ENCODE measurements at places on chromosomes 12 and 14. TPM values are rescaled to one million over a fixed set of nuclear protein-coding genes. Genes with fewer than 3 reads are reported as not detected.

GRCh38 chr14:77023001-77023996 lies 5.2 kb downstream of the IRF2BPL start:
- no peak for DNase-seq

DNA sequence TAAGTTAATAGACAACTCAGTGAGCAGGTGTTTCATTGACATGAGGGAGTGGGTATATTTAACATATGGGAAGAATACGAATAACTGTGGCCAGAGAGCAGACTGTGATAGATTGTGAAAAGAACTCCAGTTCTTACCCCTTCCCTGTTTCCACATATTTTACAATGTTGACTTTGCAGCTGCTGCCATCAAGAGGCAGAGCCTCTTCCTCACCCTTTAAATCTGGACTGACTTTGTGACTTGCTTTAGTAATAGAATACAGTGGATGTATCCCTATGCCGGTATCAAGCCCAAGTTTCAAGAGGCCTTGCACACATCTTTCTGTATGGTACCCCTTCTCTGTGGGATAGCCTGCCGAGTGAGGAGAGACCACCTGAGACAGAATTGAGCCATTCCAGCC lies 356.7 kb downstream of the ETNK1 start:
- DNase-seq = no peak

GRCh38 chr12:2267703-2268470 lies 215.1 kb downstream of the CACNA1C start:
- no peak for DNase-seq

GRCh38 chr12:122934722-122935121 lies 31.5 kb downstream of the ABCB9 start:
- no peak for DNase-seq

GRCh38 chr14:76050797-76051392 lies 65.3 kb downstream of the IFT43 start:
- DNase-seq = no peak

GRCh38 chr12:25005376-25005775 lies 56.5 kb upstream of the BCAT1 start:
- DNase-seq = no peak

GRCh38 chr12:130249376-130249775 lies 87.1 kb downstream of the FZD10 start:
- DNase-seq = no peak

DNA sequence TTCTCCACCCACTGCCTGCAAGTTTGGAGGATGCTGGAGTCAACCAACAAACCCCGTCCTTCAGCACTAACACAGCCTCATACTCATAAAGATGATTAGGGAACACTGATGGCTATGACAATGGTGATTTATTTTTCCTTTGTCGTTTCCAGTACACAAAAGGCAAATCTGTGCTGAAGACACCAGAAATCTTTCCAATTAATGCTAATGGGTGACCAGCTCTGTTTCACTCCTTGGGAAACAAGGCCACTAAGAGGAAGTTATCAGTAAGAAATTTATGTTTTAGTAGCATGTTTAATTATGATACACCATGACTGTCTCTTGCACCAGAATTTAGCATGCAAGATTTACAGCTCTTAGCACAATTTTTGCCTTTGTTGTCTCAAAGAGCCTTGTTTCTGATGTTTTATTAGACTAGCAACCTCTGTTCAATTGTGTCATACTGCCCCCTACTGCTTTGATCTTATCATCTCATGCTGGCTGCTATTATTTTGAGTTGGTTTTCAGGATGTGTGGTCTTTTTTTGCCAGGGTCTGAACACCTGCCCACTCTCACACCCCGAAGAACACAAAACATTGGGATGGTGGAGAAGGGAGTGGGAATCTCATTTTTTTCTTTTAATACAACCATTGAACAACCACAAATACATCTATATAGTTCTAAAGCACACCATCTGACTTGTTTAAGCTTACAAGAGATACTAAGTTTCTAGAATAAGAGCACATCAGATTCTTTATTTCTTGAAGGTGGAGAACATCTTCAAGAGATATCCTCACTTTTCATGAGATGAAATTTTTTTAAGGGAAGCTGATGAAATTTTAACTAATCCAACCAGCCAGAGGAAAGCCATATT lies 160.9 kb downstream of the SPTSSA start:
- DNase-seq = no peak

DNA sequence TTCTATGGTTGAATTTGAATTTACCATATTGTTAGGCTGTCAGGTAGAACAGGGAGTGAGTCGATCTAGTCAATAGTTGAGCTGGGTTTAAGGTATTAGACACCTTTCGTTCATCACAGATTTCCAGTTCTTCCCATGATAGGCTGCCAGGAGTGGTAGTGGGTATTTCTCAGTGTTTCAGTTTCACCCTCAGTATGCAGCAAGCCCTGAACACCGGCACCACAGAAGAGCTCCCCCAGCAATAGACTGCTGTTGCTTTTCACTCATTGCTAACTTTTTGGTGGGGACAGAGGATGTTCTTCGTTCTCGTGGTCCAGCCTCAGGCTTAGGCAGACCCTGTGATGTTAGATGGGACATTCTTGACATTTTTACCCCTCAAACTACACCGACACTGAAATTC lies 164.6 kb downstream of the PTPRO start:
- DNase-seq = no peak

DNA sequence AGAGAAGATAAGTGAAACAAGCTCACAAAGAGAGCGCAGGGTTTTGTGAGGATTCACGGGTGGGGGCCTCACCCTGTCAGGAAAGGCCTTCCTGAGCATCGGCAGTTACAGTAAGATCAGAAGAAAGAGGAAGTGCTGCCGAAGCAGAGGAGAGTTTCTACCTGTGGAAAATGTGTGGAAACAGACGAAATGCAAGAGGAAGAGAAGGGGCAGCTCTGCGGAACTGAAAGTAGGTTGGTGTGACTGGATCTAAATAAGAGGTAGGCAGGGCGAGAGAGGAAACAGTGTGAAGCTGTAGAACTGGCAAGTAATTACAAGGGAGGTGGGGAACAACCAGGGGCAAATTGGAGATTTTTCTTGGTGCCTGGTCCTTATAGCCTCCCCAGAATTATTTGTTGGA lies 2.6 kb downstream of the GPR68 start:
- DNase-seq = no peak

GRCh38 chr14:101948666-101949216 lies 15.6 kb upstream of the DYNC1H1 start:
- DNase-seq = no peak

GRCh38 chr12:94286583-94287244 lies 138.3 kb downstream of the PLXNC1 start:
- DNase-seq = no peak

ACAD10 gene
- total RNA-seq = 27.8 TPM

TAS2R10 gene
- total RNA-seq = not detected

GTF2A1 gene
- 17.3 TPM for total RNA-seq

NINJ2 gene
- 8.6 TPM for total RNA-seq

PRR4 gene
- total RNA-seq = 1.8 TPM

CMKLR1 gene
- total RNA-seq = 10.6 TPM
